IMR-90 (cell line): ENCODE measurements at places on chromosomes 12 and 14.
A peak's percentile ranks its signal among the peaks of the same experiment; 100 is the strongest.

DNA sequence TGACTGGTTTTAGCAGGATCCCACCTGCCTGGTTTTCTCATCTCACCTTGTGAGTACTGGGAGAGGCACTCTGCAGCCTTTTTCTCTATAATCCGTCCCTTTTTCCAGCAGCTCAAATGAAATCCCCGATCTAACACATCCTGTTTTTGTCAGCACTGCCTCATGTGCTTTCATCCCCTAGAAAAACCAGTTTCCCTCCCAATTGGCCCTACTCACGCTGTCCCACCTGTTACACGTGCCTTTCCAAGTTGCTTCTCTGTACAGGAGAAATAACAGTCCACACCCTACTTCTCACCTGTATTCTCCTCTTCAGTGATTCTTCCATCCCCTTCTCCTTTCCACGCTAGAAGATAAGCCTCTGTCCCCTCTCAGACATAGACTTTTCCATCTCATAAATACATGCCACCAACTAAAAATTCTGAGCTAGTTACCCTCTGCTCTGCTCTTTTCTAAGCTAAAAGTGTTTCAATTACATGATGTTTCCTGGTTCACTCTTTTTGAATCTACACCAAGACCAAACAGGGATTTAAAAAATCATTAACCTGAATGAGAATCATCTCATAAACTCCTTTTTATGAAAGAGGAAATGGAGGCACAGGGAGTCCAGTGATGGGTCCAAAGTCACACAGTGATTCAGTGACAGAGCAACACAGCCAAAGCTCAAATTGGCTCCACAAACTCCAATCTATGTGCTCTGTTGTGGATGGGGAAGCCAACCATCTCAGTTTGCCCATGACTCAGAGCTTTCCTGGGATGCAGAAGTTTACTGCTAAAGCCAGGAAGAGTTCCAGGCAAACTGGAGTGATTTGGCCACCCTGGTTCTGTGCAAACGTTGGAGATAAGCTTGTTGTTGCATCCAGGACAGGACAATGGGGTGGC, 240.0 kb upstream of the TMEM132C start:
- DNase-seq, result no peak

GRCh38 chr14:55980970-55981369, 137.2 kb upstream of the PELI2 start:
- no peak for DNase-seq

GRCh38 chr12:109087250-109087649, 6.0 kb downstream of the ALKBH2 start:
- DNase-seq, result no peak

DNA sequence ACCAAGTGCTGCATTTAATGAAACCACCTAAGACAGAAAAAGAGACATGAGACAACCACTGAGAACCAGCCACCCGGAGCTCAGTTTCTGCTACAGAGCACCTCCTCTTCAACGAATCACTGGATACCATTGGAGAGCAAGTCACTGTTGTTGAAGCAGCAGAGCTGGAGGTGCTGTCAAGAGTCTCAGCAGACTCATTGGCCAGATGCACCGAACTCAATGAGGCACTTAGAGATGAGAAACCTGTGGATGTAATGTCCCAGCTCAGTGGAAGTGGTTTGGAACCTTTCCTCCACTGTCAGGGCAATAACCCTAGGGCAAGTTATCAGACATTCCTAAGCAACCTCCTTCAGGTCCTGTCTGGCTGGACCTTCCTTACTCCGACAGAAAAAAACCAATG, 13.1 kb downstream of the NPC2 start:
- DNase-seq, result peak; percentile 31

- no peak for DNase-seq
Measured at GRCh38 chr12:117699575-117699974, 269.2 kb downstream of the KSR2 start.

- peak; percentile 63 for DNase-seq
Measured at GRCh38 chr12:119683413-119683812, 15.5 kb downstream of the PRKAB1 start.

- no peak for DNase-seq
Measured at GRCh38 chr14:62947301-62947700, 98.0 kb downstream of the KCNH5 start.

DNA sequence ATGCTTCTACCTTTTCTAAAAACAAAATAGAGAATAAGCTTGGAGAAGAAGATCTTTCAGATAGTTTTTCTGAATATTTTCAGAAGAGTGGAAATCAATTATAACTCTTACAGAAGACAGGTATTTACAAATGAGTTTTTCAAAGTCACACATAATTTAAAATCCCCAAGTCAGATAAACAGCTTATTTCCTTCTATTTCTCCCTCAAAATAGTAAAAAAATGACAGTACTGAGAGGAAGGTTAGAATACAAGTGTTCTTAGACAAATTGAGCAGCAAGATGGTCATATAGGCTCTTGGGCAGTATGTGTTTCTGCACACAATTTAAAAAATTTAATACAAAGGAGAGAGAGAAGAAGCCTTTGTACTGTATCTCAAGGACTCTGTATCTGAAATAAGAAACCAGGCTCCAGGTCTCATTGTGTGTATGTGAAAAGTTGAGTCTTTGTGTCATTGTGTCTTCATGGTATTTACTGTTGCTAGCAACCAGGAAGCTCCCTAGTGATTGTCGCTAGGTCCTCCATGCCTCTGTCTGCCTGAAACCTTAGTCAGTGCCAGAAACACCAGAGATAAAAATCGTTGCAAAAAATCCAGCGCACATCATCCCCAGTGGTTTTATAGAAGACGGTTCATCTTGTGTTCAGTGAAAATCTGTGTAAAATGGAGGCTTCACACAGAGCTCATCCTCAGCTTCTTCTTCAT, 12.9 kb upstream of the TUBA1A start:
- DNase-seq, result peak; percentile 70

DNA sequence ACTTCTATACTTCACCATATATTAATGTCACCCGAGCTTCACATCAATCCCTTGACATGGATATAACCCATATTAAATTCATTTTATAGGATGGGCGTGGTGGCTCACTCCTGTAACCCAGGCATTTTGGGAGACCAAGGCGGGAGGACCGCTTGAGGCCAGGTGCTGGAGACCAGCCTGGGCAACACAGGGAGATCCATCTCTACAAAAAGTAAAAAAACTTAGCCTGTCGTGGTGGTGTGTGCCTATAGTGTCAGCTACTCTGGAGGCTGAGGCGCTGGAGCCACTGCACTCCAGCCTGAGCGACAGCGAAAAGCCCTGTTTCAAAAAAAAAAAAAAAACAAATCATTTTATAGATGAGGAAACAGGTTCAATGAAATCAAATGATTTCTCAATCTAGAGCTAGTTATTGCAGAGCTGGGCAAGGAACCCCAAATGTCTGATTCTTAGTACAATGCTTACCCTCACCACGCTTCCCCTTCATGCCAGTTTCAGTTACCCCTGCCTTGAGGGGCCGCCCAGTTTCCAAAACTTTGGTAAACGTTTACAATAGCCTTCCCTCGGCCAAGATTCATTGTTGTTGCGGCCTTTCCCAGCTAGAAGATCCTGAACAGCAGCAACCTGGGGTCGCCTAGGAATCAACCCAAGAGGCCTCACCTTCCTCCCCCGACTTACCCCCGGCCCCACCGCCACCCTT, 751 bp downstream of the PSMB5 start:
- DNase-seq, result no peak

DNA sequence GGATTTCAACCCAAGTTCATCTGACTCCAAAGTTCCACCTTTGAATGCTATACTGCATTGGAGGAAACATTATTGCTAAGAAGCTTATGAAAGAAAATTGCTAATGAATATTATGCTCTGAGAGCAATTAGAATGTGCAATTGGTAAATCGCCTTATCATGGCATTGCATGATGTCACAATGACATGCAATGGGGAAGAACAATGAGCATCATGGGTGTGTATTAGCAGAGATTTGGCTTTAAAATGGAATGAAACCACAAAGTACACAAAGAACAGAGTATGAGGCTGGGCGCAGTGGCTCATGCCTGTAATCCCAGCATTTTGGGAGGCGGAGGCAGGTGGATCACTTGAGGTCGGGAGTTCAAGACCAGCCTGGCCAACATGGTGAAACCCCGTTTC, 34.7 kb downstream of the FOS start:
- no peak for DNase-seq

DNA sequence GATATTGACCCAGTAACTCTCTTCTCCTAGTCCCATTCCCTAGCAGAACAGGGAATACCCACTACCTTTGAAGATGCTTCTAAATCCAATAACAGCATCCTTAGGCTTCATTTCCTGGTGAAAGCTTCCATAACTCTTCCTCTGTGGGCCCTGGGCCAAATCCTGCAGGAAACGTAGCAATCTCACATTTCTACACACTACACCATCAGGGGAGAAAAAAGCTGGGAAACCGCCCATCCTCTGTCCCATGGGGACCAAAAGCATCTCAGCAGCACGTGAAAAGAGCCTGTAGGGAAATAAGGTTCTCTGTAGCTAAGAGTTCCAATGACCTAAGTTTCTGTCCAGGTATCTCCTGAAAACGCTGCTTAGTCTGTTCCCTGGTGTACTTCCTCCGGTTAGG, 340.2 kb downstream of the DPF3 start:
- DNase-seq, result no peak

DNA sequence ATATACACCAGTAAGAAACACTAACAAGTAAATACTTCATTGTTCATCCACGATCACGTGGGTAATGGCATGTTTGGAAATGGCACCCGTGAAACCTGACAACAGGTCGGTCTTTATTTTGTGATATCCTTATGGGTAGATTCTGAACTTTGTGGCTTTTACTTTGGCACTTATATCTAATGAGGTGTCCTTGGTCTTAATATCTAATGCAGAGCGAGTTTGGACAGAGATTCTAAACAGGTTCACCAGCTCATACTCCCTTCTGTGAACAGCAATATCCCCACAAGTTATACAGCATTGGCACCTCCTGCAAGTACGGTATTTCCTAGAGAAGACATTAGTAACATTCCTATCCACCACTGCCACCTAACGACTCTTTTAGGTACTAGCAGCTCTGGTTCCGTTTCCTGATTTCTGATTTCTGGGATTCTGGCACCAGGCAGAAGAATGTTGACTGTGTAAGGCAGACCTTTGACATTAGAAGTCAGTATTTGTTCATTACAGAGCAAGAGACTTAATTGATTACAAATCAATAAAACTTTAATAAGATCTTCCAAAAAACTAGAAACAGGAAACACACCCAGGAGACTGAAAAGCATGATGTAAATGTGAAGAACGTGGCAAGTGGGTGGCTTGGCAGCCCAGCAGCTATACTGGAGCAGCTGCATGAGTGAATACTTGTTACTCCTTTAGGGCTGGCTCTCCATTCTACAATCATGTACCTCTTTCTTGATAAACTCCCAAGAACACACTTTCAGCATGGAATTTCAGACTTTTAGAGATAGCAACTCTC, 2.5 kb downstream of the ANG start:
- peak; percentile 72 for DNase-seq

DNA sequence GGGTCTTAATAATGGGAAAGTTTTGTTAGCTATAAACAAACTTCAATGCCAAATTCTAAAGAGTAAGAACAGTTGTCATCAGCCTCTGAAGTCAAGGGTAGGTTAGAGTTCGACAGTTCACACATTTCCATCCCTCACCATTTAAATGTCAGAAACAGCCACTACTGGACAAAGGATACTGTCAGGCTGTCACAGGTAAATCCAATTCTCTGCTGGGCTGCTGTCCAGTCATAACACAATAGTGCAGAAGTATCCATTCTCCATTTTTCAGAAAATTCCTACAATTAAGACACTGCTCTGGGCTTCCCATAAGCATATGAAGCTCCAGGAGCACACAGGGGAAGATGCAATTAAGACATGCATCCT, 221.4 kb downstream of the RPS29 start:
- no peak for DNase-seq

DNA sequence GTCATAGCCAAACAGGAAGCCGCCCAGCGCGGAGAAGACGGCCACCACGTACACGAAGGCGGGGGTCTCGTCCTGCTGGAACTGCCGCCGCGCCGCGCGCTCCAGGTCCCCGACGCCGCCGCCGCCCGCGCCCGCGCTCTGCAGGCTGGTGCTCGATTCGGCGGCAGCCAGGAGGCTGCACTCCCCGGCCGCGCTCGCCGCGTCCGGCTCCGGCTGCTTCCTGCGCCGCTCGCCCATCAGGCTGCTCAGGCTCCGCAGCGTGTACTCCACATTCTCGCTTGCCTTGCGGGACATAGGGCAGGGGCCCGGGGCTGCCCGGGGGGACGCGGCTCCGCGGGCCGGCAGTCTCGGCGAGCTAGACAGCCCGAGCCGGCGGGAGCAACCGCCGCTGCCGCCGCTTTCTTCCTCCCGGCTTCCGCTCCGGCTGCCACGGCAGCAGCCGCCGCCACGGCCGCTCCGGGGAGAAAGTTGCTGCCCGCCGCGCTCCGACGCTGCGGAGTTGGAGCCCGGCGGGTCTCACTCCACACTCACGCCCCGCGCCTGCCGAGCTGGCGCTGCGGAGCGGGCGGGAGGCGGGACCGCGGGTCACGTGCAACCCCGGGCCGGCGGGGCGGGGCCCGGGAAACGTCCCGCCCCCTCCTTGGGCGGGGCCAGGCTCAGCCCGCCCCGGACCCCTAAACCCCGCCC, at the start of gene SLC2A13:
SLC2A13 (minus strand) TSS at position 567 of the 687 bp plus-strand sequence; CDS start at position 294, 273 bp downstream.
- DNase-seq, result peak; percentile 59

- DNase-seq, result no peak
Measured at GRCh38 chr12:126617312-126617711, 1552.1 kb downstream of the AACS start.
